ENCODE measurements at places on chromosomes 6 and 20. TPM values are rescaled to one million over a fixed set of nuclear protein-coding genes. Genes with fewer than 3 reads are reported as not detected.

Gene SAMD10
- 13.3 TPM for total RNA-seq

Gene FILIP1
- total RNA-seq, result not detected

Gene PRRT1
- 2.4 TPM for total RNA-seq

Gene ARMH2
- total RNA-seq, result not detected

Gene GPANK1
- 40.7 TPM for total RNA-seq
